ENCODE measurements at places on chromosomes 2 and 18. TPM values are rescaled to one million over a fixed set of nuclear protein-coding genes. Genes with fewer than 3 reads are reported as not detected.

Gene NEU2
- total RNA-seq = not detected

Gene CENPA
- total RNA-seq = 1.7 TPM

Gene ADD2
- total RNA-seq = 0.75 TPM

Gene BOK
- total RNA-seq = 69.9 TPM

Gene SCYGR2
- total RNA-seq = not detected

Gene MARCHF4
- not detected for total RNA-seq

Gene APCDD1
- 191 TPM for total RNA-seq

Gene KIF5C
- total RNA-seq = 2.0 TPM

Gene SERPINB7
- not detected for total RNA-seq

Gene MC4R
- not detected for total RNA-seq

Gene SFTPB
- total RNA-seq = not detected

Gene DGUOK
- total RNA-seq = 41.5 TPM
